ENCODE measurements at places on chromosomes 13 and 19.

DNA sequence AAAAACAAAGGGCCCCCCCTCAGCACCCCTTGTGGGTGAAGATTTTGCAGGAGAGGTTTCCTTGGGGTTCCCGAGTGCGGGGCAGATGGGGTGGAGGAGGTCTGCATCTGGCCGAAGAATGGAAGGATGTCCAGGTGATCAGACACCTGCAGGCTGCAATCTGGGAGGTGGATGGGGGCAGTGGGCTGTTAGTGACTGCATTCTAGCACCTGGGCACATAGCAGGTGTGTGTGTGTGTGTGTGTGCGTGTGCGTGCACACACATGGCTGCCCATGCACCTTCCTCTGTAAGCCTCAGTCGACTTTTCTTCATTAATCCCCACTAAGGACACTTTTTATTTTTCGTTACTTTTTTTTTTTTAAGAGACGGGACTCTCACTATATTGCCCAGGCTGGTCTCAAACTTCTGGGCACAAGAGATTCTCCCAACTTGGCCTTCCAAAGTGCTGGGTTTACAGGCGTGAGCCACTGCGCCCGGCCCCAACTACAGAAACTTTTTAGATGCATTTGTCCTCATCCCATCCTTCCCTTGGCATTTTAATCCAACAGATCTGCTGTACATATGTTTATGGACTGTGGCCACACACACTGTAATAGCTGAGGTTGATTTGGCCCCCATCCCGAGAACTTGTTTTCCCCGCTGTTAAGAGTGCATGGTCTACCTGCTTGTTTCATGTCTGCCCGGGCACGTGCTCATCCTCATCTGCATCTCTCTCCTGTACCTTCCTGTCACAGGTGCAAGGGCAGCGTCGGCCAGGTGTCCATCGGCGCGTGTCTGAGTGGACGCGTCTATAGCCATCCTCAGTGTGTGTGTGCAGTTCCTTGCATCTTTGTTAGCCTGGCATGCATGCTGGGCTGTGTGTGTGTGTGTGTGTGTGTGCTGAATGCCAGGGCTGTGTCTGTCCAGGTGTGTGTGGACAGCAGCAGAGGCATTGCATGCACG lies 731 bp downstream of the MAG start:
- no peak for DNase-seq

DNA sequence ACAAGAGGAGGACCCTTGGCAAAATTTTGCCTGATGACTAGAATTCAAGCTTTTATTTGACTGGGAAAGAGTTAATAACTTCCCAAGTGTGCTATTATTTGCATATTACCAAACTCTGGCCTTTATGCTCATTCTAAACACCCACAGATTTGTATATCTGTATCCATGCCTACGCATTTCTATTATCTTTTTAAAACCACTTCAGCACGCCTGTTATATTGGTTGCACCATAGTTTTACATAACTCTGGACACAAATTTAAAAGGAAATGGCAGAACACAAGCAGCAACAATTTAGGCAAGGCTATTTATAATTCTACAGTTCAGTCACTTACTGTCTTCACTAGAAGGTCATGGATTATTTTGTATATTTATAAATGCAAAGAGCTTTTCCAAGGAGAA lies 3.7 kb upstream of the RASL11A start:
- DNase-seq = no peak

DNA sequence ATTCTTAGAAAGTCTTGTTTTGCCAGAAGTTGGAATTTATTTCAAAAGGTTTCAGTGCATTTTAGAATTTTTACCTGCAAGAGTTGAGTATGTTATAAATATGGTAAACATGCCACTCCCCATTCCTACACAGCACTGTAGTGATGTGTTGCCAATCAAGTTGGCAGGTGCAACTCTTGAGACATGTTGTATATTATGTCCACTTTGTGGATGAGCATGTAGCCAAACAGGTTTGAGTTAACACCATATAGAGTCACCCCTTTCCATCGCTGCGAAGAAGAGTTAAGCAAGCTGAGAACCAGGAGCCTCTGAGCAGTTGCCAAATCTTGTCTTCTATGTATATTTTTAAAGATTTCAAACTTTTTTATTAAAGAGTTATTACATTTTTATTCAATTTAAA lies 359.8 kb downstream of the LMO7 start:
- no peak for DNase-seq

DNA sequence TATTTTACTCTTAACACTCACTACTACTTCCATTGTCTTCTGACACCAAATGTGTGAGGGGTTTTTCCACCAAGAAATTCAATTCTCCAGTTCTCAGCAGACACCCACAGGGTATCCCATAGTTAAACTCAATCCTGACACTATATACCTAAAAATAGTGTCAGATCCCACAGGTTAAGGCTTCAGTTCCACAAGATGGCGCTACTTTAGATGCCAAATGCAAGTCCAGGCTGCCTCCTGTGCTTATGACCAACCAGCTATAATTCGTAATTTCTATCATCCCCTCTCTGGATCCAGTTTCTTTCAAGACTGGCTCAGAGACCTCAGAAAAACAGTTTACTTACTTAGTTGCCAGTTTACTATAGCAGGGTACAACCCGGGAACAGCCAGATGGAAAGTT lies 1146.2 kb upstream of the SPRY2 start:
- no peak for DNase-seq

- DNase-seq = no peak
Observed at GRCh38 chr19:14063105-14063504, 1.2 kb upstream of the PALM3 start.

DNA sequence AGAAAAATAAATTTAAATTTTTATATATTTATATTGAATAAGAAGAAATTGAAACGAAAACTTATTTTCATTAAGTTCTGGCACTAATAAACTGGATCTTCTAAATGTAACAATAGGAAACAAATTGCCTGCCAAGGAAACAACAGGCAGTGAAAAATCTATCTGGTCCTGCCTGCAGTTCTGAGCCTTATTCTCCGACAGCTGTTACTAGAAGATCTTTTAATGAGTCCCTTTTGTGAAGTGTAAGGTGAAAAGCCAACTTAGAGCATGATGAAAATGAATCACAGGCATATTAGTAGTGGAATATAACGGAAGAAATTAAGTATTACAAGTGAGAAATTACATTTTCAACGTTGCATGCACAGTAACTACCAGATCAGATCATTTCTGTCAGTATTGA lies 1002.7 kb upstream of the PCDH20 start:
- DNase-seq = no peak

- no peak for DNase-seq
Observed at GRCh38 chr13:46778095-46778494, 18.9 kb downstream of the ESD start.

Data from stimulated activated CD4-positive, alpha-beta T cell treated with anti-CD3 and anti-CD28 coated beads, Interleukin-1b, Interleukin-23, amount 100 ng/mL, for 1 hour (primary cell).